Breast epithelium (tissue), 4 donors: ENCODE measurements at places on chromosomes 3 and 15.

GRCh38 chr15:32683906-32684584, 33.8 kb upstream of the GREM1 start:
- no peak for DNase-seq

GRCh38 chr3:60294181-60294580, 957.1 kb downstream of the FHIT start:
- DNase-seq, result no peak

DNA sequence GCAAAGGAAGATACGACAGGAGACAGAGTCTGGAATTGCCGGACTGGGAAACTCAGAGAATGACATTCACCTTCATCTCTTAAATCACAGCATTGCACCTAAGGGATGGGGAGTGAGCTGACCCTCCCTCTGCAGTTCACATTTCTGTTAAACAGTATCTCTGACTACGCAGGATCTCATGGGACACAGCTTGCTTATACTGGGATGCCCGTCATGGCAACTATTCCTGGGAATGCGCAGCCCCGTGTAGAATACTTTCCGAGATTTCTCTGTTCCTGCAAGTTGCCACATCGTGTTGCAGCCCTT, 232.5 kb upstream of the HES1 start:
- DNase-seq, result no peak

GRCh38 chr3:105352976-105353375, 13.7 kb upstream of the ALCAM start:
- DNase-seq, result no peak

DNA sequence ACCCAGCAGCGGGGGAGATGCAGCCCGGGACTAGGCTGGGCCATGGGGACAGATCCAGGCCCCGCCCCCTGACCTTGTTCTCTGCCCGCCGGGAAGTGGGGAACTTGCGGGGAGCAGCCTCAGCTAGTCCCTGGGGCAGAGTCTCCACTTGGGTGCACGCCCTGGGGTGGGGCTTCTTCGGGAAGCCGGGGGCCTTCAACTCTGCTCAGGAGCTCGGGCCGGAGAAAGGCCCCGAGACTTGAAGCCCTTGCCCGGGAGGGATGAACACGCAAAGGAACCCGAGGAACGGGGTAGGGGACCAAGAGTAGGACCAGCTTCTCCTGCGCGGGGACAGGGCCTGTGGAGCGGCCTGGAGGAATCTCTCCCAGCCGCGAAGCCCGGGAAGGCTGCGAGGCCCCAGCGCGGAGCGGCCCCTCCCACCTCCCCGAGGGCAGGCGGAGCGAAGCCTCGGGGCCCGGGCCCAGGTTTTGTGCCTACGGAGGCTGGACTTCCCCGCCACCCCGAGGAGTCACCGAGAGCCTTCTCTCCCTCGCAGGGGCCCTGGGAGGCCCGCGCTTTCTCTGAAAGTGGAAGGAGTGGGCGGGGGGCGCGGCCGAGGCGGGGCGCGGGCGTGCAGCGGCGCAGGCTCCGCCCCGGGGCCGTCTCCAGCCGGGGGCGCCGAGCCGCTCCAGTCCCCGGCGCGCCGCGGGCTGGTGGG, at the start of gene ITPKA:
ITPKA (plus strand) TSS at position 670 of the 697 bp plus-strand sequence. CDS start 54 bp downstream, outside the sequence.
- no peak for DNase-seq

DNA sequence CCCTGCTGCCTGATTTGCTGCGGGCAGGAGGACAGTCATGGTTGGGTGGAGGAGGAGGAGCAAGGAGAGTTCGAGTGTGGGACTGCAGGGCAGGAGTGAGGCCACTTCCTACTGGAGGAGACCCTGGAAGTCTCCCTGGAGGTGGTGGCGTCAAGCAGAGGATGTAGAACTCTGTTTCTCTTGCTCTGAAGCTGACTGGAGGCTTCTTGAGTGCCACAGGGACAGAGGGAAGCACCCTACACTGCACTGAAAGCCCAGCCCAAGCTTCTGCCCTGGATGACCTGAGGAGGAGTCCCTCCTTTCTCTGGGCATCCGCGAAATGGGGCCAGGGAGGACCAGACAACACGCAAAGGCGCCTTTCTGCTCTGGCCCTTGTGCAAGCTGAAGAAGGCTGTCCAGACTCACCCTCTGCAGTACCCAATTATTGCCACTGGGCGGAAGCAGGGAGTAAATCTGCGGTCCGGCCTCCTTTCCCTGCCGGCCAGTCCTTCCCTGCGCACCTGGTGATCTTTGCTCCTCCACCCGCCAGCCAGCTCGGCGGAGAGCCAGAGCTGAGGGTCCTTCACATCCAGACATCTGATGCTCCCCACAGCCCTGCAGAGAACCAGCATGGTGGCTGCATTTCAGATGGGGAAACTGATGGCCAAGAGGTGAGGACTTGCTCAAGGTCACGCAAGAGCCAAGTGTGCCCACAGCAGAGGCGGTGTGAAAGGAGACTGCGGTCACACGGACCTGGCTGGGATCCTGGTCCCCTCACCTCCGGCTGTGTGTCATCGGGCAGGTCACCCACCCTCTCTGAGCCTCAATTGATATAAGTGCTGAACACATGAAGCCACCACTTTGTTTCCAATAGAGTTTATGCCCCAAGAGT, 207.1 kb downstream of the TBC1D2B start:
- DNase-seq, result peak; percentile 67
